ENCODE measurements at places on chromosomes 3 and 15. TPM values are rescaled to one million over a fixed set of nuclear protein-coding genes. Genes with fewer than 3 reads are reported as not detected.
A peak's percentile ranks its signal among the peaks of the same experiment; 100 is the strongest.

- DNase-seq, result peak; percentile 90
- H3K27me3 ChIP-seq, result no peaks in the 10 kb centered on the region
- peak overlapping the region; percentile 97 for H3K27ac ChIP-seq
- peak overlapping the region; percentile 92 for H3K4me3 ChIP-seq
- H3K4me1 ChIP-seq, result peaks cover 69% of the 10 kb centered on the region
- H3K36me3 ChIP-seq, result peaks cover 92% of the 10 kb centered on the region
Observed at GRCh38 chr3:39146611-39147591, 6.5 kb downstream of the CSRNP1 start.

- H3K36me3 ChIP-seq, result no peaks in the 10 kb centered on the region
- no peaks in the 10 kb centered on the region for H3K27me3 ChIP-seq
- no peak overlapping the region for H3K4me3 ChIP-seq
- no peak overlapping the region for H3K27ac ChIP-seq
- no peaks in the 10 kb centered on the region for H3K4me1 ChIP-seq
- no peak for DNase-seq
Observed at GRCh38 chr3:117003501-117003900, 293.9 kb downstream of the TUSC7 start.

- no peak overlapping the region for H3K4me3 ChIP-seq
- peaks cover 21% of the 10 kb centered on the region for H3K4me1 ChIP-seq
- no peaks in the 10 kb centered on the region for H3K36me3 ChIP-seq
- H3K27ac ChIP-seq, result no peak overlapping the region
Observed at GRCh38 chr3:184781801-184782200, 30.2 kb upstream of the VPS8 start.

DNA sequence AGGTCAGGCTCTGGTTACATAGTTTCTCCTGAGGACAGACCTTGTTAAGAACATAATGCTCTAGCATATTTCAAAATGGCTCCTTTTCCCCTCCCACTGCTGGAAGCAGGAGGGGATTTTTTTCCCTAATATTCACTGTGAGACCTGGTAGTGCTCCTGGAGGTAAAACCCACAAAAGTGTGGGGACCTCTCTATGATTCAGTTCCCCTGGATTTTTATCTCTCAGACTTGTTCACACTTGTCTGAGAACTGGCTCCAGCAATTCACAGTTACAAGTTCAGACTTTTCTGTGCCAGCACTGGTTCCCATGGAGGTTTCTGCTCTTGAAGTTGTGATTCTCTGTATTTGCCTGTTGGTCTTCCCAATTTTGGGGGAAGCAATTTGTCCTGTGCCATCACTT lies 36.3 kb upstream of the PCOLCE2 start:
- no peaks in the 10 kb centered on the region for H3K36me3 ChIP-seq
- H3K4me3 ChIP-seq, result no peak overlapping the region
- no peaks in the 10 kb centered on the region for H3K4me1 ChIP-seq
- no peak overlapping the region for H3K27ac ChIP-seq

Gene LCTL
- total RNA-seq, result not detected

Measured in activated CD4-positive, alpha-beta memory T cell treated with anti-CD3 and anti-CD28 coated beads for 36 hours (primary cell).